Stimulated activated CD8-positive, alpha-beta memory T cell treated with anti-CD3 and anti-CD28 coated beads, Interleukin-4, amount 100 ng/mL, for 24 hours (primary cell): ENCODE measurements at places on chromosomes 3 and 15.

GRCh38 chr15:31867536-31868442, 162.5 kb upstream of the CHRNA7 start:
- peak; percentile 35 for DNase-seq

GRCh38 chr3:100150473-100150872, 36.2 kb upstream of the FILIP1L start:
- DNase-seq: no peak

GRCh38 chr3:117117188-117117936, 407.8 kb downstream of the TUSC7 start:
- DNase-seq: no peak

DNA sequence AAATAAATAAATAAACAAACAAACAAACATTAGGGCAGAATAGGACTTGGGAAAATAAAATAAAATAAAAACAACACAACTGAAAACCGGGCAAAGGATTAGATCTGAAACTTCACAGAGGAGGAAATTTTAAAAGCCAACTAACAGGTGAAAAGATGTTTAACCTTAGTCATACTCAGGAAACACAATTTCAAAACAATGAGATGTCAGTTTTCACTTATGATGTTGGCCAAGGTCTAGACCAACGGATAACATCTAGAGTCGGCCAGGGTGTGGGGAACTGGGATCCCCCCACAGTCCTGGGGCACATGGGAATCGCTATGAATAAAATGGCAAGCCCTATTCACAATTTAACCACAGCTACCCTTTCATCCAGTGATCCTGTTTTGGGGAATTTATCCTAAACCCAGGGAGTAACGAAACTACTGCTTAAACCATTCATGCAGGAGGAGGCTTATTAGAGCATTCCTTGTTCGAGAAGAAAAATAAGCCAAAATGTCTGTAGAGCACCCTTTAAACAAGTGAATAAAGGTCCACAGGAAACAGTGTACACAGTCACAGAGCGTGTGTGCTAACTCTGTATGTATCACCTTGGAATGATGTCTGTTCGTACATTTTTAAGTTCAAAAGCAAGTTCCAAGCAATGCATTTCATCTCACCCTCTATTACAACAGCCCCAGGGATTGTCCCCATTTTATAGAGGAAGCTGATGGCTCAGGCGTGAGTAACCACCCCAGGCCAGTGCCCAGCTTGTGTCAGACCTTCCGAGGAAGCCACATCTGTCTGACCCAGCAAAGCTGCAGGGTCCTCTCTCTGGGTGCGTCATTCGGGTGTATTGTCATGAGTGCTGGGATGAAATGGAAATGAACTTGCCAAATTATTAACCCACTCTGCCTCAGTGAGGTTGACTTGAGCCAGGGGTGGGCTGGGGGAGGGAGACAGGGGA, 6.3 kb upstream of the ANPEP start:
- no peak for DNase-seq

DNA sequence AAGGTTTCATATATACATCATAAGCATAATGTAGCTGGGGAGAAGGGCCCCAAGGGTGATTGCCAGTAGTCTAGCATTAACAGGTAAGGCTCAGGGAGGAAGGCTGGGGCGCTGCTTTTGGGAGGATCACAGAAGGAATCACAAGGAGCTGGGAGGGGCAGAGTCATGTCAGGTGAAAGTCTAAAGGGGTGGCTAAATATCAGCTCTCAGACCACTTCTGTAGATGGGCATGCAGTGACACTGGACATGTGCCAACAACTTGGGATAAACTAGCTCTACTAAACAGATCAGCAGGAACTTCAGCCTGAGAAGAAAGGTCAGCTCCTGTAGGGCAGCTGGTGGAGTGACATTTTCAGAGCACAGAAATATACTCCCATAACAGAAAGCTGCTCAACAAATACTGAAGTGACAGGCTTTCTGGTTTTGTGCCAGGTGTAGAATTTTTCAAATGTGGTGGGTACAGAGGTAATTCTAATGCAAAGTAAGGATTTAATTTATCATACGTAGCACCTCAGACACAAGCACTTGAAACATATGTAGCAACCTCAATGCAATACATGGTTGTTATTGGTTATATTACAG, 79.4 kb downstream of the PEX5L start:
- DNase-seq: no peak

GRCh38 chr3:100213891-100214573, 46.8 kb upstream of the TBC1D23 start:
- DNase-seq: no peak

DNA sequence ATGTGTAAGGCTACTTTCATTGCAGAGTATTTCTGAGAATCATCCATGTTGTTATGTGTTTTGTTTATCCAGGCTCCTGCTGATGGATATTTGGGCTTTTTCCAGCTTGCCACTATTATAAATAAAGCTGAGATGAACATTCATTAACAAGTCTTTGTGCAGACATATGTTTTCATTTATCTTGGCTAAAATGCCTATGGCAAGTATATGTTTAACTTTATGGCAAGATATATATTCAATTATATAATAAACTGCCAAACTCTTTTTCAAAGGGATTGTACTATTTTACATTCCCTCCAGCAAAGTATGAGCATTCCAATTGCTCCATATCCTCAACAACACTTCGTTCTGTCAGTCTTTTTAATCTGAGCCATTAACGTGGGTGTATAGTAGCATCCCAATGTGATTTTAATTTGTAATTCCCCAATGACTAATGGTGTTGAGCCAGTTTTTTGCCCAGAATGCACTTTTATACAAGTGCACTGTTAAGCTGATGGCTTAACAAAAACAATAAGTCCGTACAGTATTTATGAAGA, 452.4 kb downstream of the SHQ1 start:
- DNase-seq: no peak

GRCh38 chr3:71520161-71521020, 63.1 kb downstream of the FOXP1 start:
- DNase-seq: no peak

- DNase-seq: no peak
Measured at GRCh38 chr3:60743631-60744164, 507.6 kb downstream of the FHIT start.

- no peak for DNase-seq
Measured at GRCh38 chr15:29024662-29025061, 138.9 kb downstream of the APBA2 start.

DNA sequence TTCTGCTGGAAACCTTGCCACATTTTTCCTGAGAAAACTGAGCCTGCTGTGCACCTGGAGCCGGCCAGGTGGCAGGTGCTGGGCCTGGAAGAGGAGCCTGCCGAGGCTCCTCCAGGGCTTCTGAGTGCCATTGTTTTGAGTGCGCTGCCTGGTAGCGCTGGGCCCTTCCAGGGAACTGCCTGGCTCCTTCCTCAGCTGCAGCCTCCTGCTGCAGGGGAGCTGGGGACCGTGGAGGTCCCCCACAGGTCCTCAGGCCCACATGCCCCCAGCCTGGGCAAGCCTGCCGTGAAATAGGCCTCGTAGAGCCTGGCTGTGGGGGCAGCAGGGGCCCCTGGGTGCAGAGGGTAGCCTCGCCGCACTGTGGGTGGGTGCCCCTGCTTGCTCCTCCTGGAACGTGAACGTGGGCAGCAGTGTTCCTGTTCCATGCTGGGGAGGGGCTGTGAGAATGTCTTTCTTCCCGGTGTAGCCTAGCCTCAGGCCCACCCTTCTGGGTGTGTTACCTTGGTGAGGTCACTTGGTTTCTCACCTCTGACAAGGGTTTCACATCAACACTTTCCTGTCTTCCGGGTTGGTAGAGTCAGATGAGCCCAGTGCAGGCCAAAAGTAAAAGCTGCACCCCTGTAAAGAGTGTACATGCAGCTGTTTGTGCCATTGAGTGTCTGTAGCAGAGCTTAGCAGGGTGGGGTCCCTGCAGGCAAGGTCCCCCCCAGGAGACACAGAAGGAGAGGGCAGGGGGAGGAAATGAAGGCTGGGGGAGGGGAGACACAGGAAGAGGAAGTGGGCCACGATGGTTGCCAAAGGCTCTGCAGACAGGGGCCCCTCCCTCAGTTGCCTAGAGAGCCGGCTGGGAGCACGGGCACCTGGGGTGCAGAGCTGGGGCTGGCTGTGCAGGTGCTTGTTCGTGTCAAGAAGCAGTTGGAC, 34.5 kb downstream of the KLF13 start:
- DNase-seq: no peak

- no peak for DNase-seq
Measured at GRCh38 chr3:128328546-128329458, 137.9 kb downstream of the DNAJB8 start.

GRCh38 chr3:119613201-119613600, 15.5 kb downstream of the PLA1A start:
- DNase-seq: no peak

DNA sequence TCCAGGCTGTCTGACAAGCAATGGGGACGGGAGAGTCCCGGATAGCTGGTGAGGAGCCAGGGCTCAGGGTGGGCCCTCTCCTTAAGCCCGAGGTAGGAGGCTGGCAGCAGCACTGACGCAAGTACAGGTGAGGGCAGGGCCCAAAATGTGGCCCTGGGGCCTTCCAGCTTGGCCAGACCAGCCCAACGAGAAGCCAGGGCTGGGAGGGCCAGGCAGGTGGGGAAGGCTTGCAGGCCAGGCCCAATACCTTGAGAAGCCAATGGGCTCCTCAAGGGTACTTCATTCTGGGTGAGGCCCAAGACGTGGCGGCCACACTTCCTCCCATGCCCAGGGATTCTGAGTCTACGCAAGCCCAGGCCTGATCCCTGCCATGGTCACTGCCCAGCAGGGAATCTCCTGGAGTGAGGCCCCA, 37.2 kb downstream of the AMOTL2 start:
- no peak for DNase-seq

GRCh38 chr3:123841476-123842238, 42.5 kb downstream of the MYLK start:
- DNase-seq: no peak

GRCh38 chr3:33380653-33381052, 59.6 kb downstream of the UBP1 start:
- no peak for DNase-seq

DNA sequence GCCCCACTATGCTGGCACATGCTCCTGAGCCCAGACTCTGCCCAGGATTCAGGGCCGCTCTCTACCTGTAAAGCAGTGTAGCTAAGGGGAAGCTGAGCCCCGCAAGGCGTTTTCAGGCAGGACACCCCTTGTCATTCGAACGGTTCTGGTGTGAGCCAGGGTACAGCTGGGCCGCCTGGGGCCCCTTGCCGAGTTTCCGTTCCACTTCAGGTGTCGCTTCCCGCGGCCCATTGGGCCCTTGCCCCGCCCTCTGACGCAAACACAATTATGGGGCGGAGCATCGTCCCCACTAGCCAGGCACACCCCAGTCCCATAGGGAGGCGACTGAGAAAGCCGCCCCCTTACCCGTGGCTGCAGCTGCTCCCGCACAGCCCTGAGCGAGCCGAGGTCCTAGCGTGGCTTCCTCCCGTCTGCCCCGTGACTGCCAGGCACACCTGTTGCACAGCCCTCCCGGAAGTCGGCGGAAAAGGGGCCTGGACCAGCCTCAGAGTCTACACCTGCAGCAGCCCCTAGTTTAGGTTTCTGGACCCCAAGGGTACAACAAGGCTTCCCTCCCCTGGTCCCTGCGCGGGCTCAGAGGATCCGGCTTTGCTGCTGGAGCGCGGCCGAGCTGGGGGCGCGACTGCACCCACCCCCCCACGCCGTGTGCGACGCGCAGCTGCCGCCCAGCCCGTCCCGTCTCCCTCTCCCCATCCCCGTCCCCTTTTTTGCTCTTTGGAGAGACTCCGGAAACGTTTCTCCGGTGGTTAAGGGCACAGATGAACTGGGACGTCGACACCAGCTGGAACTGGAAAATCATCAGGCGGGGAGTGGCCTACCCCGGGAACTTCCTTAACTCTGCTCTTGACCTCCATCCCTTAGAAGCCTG, at the start of gene PLSCR2:
PLSCR2 (minus strand) TSS at position 412 of the 868 bp plus-strand sequence. CDS start 9,657 bp downstream, outside the sequence.
- peak; percentile 55 for DNase-seq

- no peak for DNase-seq
Measured at GRCh38 chr15:56765251-56765650, 31.9 kb upstream of the ZNF280D start.

DNA sequence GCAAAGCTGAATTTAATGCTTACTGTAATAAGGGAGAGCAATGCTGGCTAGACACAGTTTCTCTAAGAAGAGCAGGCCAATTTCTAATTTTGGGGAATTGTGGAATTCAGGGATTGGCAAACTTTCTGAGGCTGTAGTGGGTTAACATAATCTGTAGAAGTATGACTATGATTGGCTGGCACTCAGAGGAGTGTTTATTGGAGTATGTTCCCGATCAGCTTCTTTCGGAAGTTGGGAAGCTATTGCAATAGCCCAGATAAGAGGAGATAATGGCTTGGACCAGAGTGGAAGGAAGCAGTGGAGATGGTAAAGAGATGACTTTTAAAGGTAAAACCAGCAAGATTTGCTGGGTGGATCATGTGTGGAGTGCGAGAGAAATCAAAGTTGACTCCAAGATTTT, 19.4 kb downstream of the TMOD3 start:
- DNase-seq: no peak

GRCh38 chr15:39785139-39785538, 2.5 kb upstream of the FSIP1 start:
- DNase-seq: no peak

DNA sequence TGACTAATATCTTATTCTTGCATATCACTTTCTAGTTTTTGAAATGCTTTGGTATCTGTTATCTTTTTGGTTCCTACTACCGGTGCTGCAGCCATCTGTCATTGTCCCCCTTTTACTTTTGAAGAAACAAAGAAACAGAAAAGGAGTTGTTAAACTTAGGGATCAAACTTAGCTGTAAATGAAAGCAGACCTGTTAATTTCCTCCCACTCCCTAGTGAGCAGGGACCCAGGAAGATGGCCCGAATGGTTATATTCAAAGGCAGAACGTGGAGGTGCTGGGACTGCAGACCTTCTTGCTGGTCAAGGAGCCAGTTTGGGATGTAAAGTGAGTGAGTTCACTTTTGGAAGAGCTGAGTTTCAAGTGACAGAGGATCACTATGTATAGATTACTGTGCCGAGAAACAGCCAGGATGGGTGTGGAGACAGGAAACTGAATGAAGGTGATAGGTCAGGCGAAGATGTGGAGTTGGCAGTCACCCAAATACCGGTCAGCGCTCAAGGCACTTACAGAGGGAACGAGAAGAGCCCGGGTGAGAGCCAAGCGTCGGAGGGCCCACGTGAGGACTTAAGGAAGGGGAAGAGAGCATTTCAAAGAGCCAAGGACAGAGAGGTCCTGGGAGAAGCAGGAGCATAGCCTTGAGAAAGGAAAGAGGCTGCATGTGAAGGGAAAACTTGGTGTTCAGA, 20.1 kb downstream of the KBTBD8 start:
- no peak for DNase-seq

DNA sequence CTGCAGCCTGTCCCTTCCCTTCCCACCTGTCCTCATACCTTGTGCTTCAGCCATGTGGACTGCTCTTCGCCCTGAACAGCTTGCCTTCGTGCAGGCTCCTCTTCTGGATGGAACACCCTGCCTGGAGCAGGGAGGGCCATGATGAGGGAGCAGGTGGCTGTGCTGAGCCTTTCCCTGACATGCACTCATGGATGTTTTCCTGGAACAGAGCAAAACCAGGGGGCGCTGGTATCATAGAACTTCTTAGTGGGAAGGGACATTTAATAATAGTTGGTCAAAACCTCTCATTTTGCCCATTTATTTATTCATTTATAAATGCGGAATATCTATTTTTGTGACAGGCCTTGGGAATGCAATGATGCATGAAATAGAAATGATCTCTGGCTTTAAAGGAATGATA, 149.3 kb downstream of the CACNA1D start:
- DNase-seq: no peak

- no peak for DNase-seq
Measured at GRCh38 chr3:177633671-177634207, 436.5 kb upstream of the TBL1XR1 start.
